ENCODE measurements at places on chromosomes 3 and 15.

GRCh38 chr3:98021830-98022560 is 13.1 kb downstream of the GABRR3 start:
- H3K4me3 ChIP-seq: no peak overlapping the region
- H3K27me3 ChIP-seq: peaks cover 26% of the 10 kb centered on the region
- H3K27ac ChIP-seq: no peak overlapping the region
- peaks cover 16% of the 10 kb centered on the region for H3K4me1 ChIP-seq
- H3K36me3 ChIP-seq: no peaks in the 10 kb centered on the region

GRCh38 chr3:47884603-47885002 is 81.7 kb downstream of the DHX30 start:
- H3K4me3 ChIP-seq: no peak overlapping the region
- peaks cover 43% of the 10 kb centered on the region for H3K36me3 ChIP-seq
- peaks cover 3% of the 10 kb centered on the region for H3K4me1 ChIP-seq
- H3K27me3 ChIP-seq: no peaks in the 10 kb centered on the region
- H3K27ac ChIP-seq: no peak overlapping the region

- no peaks in the 10 kb centered on the region for H3K36me3 ChIP-seq
- peaks cover 13% of the 10 kb centered on the region for H3K4me1 ChIP-seq
- no peak overlapping the region for H3K27ac ChIP-seq
- DNase-seq: no peak
- no peak overlapping the region for H3K4me3 ChIP-seq
Observed at GRCh38 chr3:3305841-3306240, 126.3 kb upstream of the CRBN start.

DNA sequence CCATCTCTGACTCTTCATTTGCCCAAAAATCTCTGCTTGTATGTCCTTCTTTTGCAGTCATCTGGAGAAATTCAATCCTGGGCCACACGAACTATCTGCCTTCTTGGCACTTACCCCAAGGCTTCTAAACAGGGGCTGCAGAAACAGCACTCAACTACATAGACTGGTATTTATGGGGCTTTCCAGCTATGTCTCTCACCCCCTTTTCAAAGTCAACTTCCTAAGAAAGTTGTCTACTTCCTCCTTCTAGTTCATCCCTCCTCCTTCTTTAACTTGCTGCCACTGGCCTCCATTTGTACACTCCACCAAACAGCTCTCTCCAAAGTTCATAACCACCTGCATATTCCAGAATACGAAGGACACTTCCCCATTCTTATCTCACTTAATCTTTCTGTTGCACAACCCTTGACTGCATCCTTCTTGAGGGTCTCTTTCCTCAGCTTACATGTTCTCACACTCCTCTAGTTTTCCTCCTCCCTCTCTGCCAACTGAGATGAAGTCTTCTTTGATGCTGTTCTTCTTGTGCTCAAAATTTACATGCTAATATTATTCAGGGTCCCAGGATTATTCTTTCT is 55.2 kb downstream of the PLD1 start:
- H3K27ac ChIP-seq: no peak overlapping the region
- no peaks in the 10 kb centered on the region for H3K36me3 ChIP-seq
- peaks cover 8% of the 10 kb centered on the region for H3K4me1 ChIP-seq
- no peak overlapping the region for H3K4me3 ChIP-seq
- no peaks in the 10 kb centered on the region for H3K27me3 ChIP-seq

- peaks cover 26% of the 10 kb centered on the region for H3K27me3 ChIP-seq
- no peaks in the 10 kb centered on the region for H3K36me3 ChIP-seq
- peaks cover 13% of the 10 kb centered on the region for H3K4me1 ChIP-seq
- DNase-seq: no peak
- H3K4me3 ChIP-seq: no peak overlapping the region
Observed at GRCh38 chr3:13277196-13277813, 142.8 kb downstream of the NUP210 start.

GRCh38 chr3:111895071-111895470 is 36.0 kb downstream of the PHLDB2 start:
- H3K4me3 ChIP-seq: no peak overlapping the region

DNA sequence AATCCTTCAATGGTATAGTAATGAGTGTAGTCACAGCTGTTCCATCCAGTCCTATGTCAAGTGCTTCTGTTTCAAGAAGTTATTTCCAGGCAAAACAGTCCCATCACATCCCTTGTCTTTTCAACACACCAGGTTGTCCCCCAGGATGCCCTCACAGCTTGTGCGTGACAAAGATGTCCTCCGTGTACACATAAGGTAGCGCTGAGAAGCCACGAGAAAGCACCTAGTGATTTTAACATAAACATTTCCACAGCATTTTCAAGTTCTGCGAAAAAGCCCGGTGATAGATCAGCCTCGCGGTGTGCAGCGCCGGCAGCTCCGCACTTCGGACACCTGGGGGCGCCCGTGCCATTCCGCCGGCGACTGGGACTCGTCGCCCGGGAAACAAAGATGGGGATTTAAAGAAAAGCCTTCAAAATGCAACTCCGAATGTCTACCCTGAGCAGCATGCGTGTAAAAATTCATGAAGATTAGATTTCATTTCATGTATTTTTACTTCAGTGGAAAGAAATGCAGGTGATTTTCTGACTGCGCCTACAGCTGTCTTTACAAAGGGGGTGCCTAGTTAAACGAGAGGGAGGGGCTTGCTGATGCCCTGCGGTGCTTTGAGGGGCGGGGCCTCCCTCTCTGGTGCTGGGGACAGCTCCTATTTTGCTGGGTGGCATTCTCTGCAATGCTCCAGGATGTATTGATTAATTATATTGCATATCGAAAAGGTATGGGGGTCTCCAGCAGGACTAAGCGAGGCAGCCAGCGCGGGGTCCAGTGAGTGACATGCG is 49.9 kb downstream of the KY start:
- H3K4me1 ChIP-seq: peaks cover 18% of the 10 kb centered on the region
- DNase-seq: peak; percentile 86
- peaks cover 18% of the 10 kb centered on the region for H3K27me3 ChIP-seq
- H3K36me3 ChIP-seq: no peaks in the 10 kb centered on the region
- H3K4me3 ChIP-seq: peak overlapping the region; percentile 54
- H3K27ac ChIP-seq: no peak overlapping the region

- DNase-seq: no peak
- H3K36me3 ChIP-seq: peaks cover 5% of the 10 kb centered on the region
- no peaks in the 10 kb centered on the region for H3K27me3 ChIP-seq
- H3K4me3 ChIP-seq: peak overlapping the region; percentile 97
- H3K4me1 ChIP-seq: peaks cover 11% of the 10 kb centered on the region
Observed at GRCh38 chr3:132659000-132659364, 627 bp downstream of the ACAD11 start.

- no peak for DNase-seq
- H3K27ac ChIP-seq: no peak overlapping the region
- H3K4me1 ChIP-seq: peaks cover 5% of the 10 kb centered on the region
- no peaks in the 10 kb centered on the region for H3K27me3 ChIP-seq
- H3K36me3 ChIP-seq: peaks cover 21% of the 10 kb centered on the region
- H3K4me3 ChIP-seq: no peak overlapping the region
Observed at GRCh38 chr3:126013751-126014156, 44.8 kb downstream of the ROPN1B start.

- no peak overlapping the region for H3K4me3 ChIP-seq
- no peaks in the 10 kb centered on the region for H3K36me3 ChIP-seq
- no peaks in the 10 kb centered on the region for H3K27me3 ChIP-seq
- no peaks in the 10 kb centered on the region for H3K4me1 ChIP-seq
- DNase-seq: no peak
Observed at GRCh38 chr3:29827756-29828155, 546.9 kb downstream of the RBMS3 start.

DNA sequence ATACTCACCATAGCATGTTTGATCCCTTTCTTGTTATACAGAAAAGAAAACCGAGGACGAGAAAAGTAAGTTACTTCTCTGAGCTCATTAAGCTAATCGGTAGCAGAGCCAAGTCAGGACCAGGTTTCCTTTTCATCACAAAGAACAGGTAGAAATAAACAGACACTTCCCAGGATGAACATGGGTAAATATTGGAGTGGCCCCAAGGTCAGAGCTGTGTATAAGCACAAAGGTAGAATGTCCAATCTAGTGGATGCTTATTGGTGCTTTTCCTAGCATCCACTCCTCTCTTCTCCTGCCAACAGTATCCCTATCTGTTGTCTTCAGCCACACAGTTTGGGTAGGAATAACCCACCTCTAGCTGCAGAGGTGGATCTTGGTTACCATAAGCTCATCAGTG is 52.8 kb upstream of the THUMPD3 start:
- no peak for DNase-seq
- H3K27ac ChIP-seq: no peak overlapping the region
- no peak overlapping the region for H3K4me3 ChIP-seq

DNA sequence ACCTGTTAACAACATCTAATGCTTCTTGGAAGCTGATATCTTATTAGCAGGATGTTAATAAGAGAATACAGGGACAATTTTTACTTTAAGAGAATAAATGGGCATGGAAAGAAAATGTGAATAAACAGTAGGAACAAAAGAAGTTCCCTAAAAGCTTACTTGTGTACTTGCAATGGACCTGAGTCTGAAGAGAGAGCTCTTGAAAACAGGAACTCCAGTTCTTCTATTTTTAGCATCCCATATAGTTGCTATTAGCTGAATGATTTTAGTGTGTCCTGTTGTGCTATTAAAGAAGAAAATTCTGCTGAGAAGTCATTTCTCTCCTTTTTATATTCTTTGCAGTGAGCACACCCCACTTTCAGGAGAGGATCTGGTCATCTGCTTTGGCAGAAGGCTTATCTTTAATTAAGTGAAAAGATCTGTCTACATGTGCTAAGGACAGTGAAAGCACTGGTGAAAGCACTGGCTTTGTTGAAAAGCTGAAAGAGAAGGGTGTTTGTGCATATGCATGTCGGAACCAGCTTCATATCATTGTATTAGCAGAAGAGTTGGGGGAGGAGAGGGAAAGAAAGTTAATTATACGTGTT is 1.4 kb upstream of the ST3GAL6 start:
- H3K27me3 ChIP-seq: no peaks in the 10 kb centered on the region
- peaks cover 4% of the 10 kb centered on the region for H3K36me3 ChIP-seq
- DNase-seq: no peak
- no peak overlapping the region for H3K27ac ChIP-seq

- H3K27ac ChIP-seq: no peak overlapping the region
- no peaks in the 10 kb centered on the region for H3K4me1 ChIP-seq
- no peak overlapping the region for H3K4me3 ChIP-seq
- DNase-seq: no peak
Observed at GRCh38 chr3:5565026-5565425, 377.5 kb downstream of the EDEM1 start.

DNA sequence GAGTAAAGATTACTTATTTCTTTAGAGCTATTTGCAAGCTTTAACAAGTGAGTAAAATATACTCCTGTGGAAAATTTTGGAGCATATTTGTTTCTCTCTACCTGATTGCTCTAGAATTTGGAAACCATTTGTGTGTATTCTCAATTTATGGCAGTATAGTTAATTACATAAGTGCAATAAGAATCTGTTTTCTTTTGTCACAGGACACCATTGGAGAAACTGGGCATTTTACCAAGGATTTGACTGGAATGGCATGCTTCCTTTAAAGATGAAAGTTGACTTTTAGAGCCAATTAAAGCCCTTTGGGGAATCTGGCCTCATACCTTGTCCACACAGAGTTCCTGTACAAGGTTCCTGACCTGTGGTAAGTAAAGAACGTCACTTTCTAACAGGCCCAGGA is 38.4 kb downstream of the PAQR5 start:
- no peak for DNase-seq
- H3K36me3 ChIP-seq: peaks cover 7% of the 10 kb centered on the region

DNA sequence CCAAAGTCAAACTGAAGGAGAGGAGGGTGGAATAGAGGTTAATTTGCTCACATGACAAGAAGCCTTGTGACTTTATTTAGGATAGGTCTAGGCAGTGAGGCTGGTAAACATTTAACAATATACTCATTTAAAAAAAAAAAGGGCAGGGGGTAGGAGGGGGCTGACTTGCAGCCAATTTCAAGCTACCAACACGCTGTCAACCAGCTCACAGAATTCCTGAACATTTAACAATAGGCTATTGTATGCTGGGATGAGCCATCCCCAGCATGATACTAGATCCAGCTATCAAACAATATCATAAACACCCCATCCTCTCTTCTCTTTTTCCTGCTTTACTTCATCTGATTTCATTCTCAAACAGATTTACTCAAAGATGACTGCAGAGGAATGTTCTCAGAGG is 1096.3 kb upstream of the CFAP20DC start:
- H3K4me3 ChIP-seq: no peak overlapping the region
- no peaks in the 10 kb centered on the region for H3K27me3 ChIP-seq
- H3K4me1 ChIP-seq: peaks cover 11% of the 10 kb centered on the region
- no peak for DNase-seq
- H3K36me3 ChIP-seq: no peaks in the 10 kb centered on the region
- no peak overlapping the region for H3K27ac ChIP-seq

DNA sequence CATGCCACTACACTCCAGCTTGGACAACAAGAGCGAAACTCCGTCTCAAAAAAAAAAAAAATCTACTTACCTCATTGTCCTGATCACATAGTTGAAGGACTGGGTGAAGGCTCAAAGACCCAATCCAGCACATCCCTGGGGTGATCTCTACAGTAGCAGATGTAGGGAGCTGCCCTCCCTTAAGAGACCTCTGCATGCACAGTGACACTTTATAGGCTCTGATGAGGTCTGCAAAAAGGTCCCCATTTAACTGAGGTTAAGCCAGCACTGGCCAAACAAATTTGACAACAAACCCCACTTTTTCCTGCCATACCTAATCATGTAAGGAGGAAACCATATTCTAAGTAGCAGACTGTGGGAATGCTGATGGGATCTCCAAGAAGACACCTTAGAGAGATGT is 31.1 kb upstream of the SPATA12 start:
- no peak overlapping the region for H3K4me3 ChIP-seq
- no peak overlapping the region for H3K27ac ChIP-seq
- DNase-seq: no peak
- H3K36me3 ChIP-seq: peaks cover 4% of the 10 kb centered on the region
- no peaks in the 10 kb centered on the region for H3K27me3 ChIP-seq

DNA sequence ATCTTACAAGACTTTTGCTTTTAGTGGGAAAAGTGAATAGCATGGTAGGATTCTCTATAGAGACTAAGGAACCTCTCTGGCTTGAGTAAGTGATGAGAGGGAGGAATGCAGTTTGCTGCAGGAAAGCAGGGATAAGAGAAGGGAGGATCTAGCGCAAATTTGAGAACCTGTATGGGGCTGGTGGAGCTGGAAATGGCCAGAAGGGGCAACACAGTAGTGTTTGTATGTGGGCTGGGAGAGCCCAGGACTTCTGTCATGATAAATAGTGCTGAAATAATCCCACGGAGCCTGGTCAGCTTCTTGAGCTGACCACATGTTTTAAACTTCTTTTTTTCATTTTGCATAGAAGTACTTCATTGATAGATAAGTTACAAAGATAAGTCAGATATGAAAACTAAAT is 11.2 kb upstream of the SHC4 start:
- H3K4me3 ChIP-seq: peak overlapping the region; percentile 67
- H3K27ac ChIP-seq: peak overlapping the region; percentile 18
- H3K4me1 ChIP-seq: peaks cover 30% of the 10 kb centered on the region
- no peak for DNase-seq

DNA sequence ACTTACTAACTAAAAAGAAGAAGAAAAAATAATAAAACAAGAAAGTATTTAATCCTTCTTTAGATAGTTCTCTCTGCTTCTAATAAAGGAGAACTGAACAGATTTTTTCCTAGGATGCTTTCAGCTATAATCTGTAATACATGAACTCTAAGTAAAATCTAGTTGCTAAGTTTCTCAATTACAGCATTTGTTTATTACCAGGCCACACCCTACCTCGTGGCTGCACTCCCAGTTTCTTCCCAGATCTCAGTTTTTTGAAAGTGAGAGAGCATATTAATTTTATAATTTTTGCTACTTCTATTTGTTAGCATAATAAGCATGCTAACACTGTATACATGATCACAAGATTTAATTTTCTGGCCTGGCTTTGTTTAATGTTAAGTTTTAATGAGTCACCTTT is 258.3 kb downstream of the IL5RA start:
- peaks cover 10% of the 10 kb centered on the region for H3K4me1 ChIP-seq
- DNase-seq: no peak
- no peaks in the 10 kb centered on the region for H3K27me3 ChIP-seq
- H3K27ac ChIP-seq: no peak overlapping the region
- H3K4me3 ChIP-seq: no peak overlapping the region
